Karpas-422 (cell line): ENCODE measurements at places on chromosomes 6 and 20. TPM values are rescaled to one million over a fixed set of nuclear protein-coding genes. Genes with fewer than 3 reads are reported as not detected.

Gene TRMT6
- total RNA-seq, result 21.1 and 26.8 TPM in 2 replicates

Gene WFDC10B
- not detected in 2 replicates for total RNA-seq

Gene TSPO2
- total RNA-seq, result not detected in 2 replicates

Gene TREML2
- 0.07 TPM in 1 of 2 replicates, not detected in the other for total RNA-seq

Gene SAMD3
- total RNA-seq, result not detected in 2 replicates

Gene HDGFL1
- not detected in 2 replicates for total RNA-seq

Gene BPIFA1
- not detected in 2 replicates for total RNA-seq

Gene RAB32
- not detected in 2 replicates for total RNA-seq

DNA sequence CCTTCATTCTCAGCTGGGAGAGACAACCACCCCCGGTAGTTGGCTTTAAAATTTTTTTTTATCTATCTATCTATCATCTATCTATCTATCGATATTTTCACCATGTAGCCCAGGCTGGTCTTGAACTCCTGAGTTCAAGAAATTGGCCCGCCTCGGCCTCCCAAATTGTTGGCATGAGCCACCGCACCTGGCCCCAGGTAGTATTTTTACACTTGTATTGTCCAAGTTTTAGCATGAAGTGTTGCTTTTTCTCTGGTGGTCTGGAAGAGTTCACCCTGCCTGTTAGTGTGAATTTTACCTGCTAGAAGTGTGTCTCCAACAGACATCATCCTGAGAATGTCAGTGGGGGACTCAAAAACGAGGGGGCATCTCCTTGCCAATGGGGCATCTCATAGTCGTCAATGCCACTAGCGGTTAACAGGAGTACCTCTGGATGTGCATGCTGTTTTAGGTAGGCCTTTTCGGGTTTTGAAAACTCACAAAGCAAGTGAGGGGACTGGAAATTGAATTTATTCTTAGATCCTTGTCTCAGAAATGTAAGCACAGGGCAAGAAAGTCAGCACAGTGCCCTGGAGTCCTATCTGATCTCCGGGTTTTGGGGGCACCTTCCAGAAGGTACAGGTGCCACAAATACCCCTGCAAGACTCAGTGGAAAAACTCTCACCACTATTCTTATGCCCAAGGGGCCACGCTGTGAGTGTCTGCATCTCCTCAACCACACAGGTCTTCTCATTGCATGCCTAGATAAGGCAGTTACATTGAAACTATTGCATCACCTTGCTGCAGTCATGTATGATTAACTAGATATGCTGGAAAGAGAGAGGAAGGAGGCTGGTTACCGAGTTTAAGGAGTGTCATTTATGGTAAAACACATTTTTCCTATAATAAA lies 37.1 kb downstream of the TNFAIP3 start:
- H3K27me3 ChIP-seq, result no peaks in the 10 kb centered on the region
- no peaks in the 10 kb centered on the region for H3K36me3 ChIP-seq
- no peaks in the 10 kb centered on the region for H3K4me1 ChIP-seq

DNA sequence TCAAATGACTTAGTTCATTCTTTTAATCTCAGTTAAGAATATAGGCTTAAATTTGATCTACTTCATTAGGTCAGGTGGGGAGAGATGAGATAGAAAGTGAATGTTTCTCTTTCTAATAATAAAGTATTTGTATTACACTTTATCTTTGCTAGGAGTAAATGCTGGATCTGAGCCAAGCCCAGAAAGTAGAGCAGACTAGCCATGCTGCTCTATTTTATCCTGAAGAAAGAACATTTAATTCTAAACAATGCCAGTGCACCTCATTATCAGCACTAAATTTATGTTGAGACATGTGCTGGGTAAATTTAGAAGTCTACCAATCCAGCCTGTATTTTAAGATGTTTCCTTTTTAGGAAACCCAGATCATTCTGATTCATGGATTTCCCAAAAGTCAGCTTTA lies 43.5 kb downstream of the AKIRIN2 start:
- no peaks in the 10 kb centered on the region for H3K4me1 ChIP-seq
- no peak for DNase-seq
- H3K36me3 ChIP-seq, result peaks cover 47% of the 10 kb centered on the region
- no peaks in the 10 kb centered on the region for H3K27me3 ChIP-seq

GRCh38 chr6:30821862-30822784 lies 62.2 kb upstream of the DDR1 start:
- H3K4me1 ChIP-seq, result no peaks in the 10 kb centered on the region
- H3K4me3 ChIP-seq, result no peak overlapping the region

- no peaks in the 10 kb centered on the region for H3K36me3 ChIP-seq
- no peak overlapping the region for H3K27ac ChIP-seq
- no peak overlapping the region for H3K4me3 ChIP-seq
- H3K27me3 ChIP-seq, result no peaks in the 10 kb centered on the region
- no peaks in the 10 kb centered on the region for H3K4me1 ChIP-seq
Measured at GRCh38 chr6:170102582-170103481, 188.0 kb downstream of the DLL1 start.

GRCh38 chr6:159257846-159258245 lies 88.6 kb downstream of the FNDC1 start:
- peaks cover 80% of the 10 kb centered on the region for H3K4me1 ChIP-seq
- H3K27ac ChIP-seq, result peak overlapping the region; percentile 82
- no peaks in the 10 kb centered on the region for H3K27me3 ChIP-seq
- peaks cover 78% of the 10 kb centered on the region for H3K36me3 ChIP-seq
- no peak overlapping the region for H3K4me3 ChIP-seq

GRCh38 chr6:110575925-110576463 lies 99.6 kb upstream of the SLC22A16 start:
- no peak for DNase-seq
- no peak overlapping the region for H3K4me3 ChIP-seq
- H3K4me1 ChIP-seq, result no peaks in the 10 kb centered on the region
- H3K27ac ChIP-seq, result no peak overlapping the region

GRCh38 chr6:148500402-148500801 lies 157.8 kb downstream of the SASH1 start:
- no peak overlapping the region for H3K27ac ChIP-seq
- no peaks in the 10 kb centered on the region for H3K4me1 ChIP-seq
- no peaks in the 10 kb centered on the region for H3K36me3 ChIP-seq
- no peak overlapping the region for H3K4me3 ChIP-seq
- DNase-seq, result no peak

GRCh38 chr6:80165143-80165542 lies 58.7 kb downstream of the BCKDHB start:
- DNase-seq, result no peak
- H3K4me1 ChIP-seq, result peaks cover 23% of the 10 kb centered on the region
- H3K4me3 ChIP-seq, result no peak overlapping the region
- H3K27me3 ChIP-seq, result no peaks in the 10 kb centered on the region
- H3K27ac ChIP-seq, result no peak overlapping the region
- H3K36me3 ChIP-seq, result peaks cover 7% of the 10 kb centered on the region; the same call in 1 of the 2 replicates

DNA sequence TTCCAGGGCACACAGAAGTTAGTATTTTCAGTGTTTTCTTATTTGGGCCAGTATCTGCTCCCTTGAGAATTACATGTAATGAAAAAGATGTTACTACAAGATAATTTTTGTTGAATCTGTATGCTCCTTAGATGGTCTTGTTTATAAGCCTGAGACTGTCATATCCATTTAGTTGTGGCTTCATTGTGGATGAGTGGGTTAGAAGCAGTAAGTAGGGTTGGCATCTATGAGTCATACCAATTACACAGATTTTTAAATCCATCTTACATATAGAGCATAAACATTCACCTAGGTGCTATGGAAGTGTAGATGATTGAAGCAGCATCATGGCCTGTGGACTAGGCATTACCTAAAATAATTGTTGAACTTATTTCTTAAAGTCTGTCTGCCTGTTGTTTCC lies 13.5 kb upstream of the BAG2 start:
- no peak for DNase-seq
- H3K27ac ChIP-seq, result no peak overlapping the region

GRCh38 chr6:56999049-56999448 lies 44.1 kb downstream of the BEND6 start:
- no peaks in the 10 kb centered on the region for H3K36me3 ChIP-seq
- no peaks in the 10 kb centered on the region for H3K4me1 ChIP-seq
- no peaks in the 10 kb centered on the region for H3K27me3 ChIP-seq
- DNase-seq, result no peak

DNA sequence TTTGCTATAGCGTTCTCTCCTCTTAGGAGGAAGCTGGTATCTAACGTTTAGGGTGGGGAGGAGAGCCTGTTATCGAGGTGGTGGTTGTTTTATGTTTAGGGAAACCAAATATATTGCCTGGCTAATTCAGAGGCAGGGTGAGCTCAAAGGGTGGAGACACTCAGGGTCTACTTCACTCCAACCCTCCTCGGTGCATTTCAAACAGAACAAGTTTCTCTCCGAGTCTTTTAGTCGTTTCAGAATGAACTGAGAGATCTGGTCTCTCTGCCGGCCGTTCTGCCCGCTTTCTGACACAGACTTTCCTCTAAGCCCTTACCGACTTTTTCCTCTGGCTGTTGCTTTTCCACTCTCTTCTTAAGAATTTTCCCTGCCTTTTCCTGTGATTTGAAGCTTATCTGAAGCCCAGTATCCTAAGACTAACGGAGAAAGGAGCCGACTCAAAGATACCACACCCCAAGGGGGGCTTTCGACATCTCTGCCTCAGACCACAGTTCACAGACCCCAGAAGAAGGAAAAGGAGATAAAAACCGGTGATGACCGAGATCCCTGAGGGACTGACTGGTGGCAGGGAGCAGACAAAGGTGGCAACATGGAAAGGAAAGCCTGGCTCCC lies 865 bp downstream of the STK38 start:
- peak overlapping the region; percentile 74 for H3K27ac ChIP-seq
- H3K36me3 ChIP-seq, result no peaks in the 10 kb centered on the region
- DNase-seq, result peak; percentile 68
- H3K4me1 ChIP-seq, result peaks cover 48% of the 10 kb centered on the region
- H3K4me3 ChIP-seq, result peak overlapping the region; percentile 81

DNA sequence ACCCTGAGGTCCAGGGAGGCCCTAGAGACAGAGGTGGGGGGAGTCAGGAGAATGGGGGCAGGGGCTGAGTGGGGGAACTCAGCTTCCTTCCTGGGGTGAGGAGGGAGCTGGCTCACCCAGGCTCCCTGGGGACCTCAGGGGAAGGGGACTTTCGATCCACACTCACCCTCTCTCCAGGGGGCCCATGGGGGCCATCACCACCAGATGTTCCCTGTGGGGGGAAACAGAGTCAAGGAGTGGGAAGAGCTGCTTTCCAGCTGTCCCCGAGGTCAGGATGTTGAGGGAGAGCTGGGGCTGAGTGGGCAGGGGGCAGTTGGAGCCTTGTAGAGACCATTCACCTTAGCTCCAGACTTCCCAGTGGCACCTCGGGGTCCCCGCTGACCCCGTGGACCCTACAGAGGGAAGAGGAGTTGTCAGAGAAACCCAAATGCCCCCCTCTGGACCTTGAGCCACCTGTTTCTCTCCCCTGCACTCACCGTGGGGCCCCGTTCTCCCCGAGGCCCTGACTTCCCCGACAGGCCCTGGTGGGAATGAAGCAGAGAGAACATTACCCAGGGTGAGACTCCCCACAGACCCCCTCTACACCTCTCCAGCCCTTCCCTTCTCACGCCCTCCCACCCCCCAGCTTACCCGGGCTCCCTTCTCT lies 18.6 kb downstream of the COL11A2 start:
- H3K27me3 ChIP-seq, result no peaks in the 10 kb centered on the region
- no peak overlapping the region for H3K27ac ChIP-seq
- no peak overlapping the region for H3K4me3 ChIP-seq
- peaks cover 17% of the 10 kb centered on the region for H3K4me1 ChIP-seq
- H3K36me3 ChIP-seq, result no peaks in the 10 kb centered on the region

- H3K4me3 ChIP-seq, result no peak overlapping the region
- no peak overlapping the region for H3K27ac ChIP-seq
- no peak for DNase-seq
- H3K36me3 ChIP-seq, result no peaks in the 10 kb centered on the region
Measured at GRCh38 chr6:38909015-38909730, 139.4 kb upstream of the GLP1R start.

DNA sequence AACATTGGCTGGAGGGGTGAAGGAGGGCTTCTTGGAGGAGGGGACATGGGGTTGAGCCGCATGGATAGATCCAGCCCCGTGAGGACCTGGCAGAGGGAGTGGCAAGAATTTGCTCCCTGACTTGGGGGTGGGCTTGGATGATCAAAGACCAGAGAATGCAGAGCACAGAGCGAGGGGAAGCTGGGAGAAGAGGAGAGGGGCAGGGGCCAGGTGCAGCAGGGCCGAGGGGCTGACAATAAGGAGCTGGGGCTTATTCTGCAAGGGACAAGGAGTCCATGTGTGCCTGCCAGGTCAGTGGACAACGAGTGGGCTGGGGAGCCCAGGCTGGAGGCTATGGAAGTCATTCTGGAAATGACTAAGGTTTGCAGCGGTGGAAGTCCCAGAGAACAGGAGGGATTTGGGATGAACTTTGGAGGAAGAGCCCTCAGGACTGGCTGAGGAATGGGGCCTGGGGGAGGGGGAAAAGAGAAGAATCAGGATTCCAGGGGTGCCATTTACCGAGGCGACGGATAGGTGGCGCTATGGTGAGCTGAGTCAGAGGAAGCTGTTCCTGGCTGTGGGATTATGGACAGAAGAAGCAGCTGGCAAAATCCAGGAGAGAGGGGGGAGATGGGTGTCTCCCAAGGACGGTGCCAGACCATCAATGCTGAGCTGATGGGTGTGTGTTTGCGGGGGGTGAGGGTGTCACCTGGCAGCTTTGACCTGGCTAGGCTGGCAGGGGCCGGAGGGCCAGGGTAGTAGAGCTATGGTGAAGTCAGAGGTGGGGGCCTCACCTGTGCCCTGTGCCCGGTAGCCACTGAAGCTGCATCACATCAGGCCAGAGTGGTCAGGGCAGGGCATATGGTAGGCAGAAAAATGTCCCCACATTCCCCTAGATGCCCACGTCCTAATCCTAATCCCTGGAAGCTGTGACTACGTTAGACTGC lies 7.8 kb downstream of the KCNG1 start:
- peak; percentile 73 for DNase-seq
- no peaks in the 10 kb centered on the region for H3K27me3 ChIP-seq
- H3K4me1 ChIP-seq, result no peaks in the 10 kb centered on the region
- no peak overlapping the region for H3K4me3 ChIP-seq
- no peaks in the 10 kb centered on the region for H3K36me3 ChIP-seq
- H3K27ac ChIP-seq, result no peak overlapping the region

DNA sequence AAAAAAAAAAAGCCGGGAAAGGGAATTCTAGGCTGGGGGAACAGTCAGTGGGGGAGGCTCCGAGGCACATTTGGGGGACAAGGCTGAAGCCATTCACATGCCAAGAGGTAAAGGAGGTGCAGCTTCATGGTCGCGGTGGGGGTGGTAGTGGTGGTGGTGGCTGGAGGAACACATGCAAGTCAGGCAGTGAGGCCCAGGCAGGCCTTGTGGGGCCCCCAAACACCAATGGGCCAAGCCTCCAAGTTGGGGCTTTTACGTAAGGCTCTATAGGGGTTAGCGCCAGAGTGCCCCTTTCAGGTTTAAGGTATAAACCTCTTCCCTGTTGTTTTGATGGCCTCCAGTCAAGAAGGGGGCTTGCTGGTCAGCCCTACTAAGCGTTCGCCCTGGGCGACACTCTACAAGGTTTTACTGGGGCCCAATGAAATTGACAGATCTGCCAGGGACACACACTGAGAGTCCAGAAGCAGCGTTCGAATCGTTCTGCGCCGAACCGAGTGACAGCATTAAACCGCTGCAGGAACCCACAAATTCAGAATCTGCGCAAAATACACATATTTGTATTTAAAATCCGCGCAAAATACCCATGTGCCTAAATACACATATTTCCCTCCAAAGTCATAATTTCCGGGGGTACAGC lies 818 bp upstream of the AP5S1 start:
- H3K27ac ChIP-seq, result peak overlapping the region; percentile 44
- H3K36me3 ChIP-seq, result 0 out of 2 replicates have a peak, but pooled peaks cover 5% of the 10 kb centered on the region
- peak overlapping the region; percentile 69 for H3K4me3 ChIP-seq
- peak; percentile 60 for DNase-seq
